NCI-H524 treated with DMSO at 0.1 percent for 48 hours (cell line): ENCODE measurements at places on chromosomes 3 and 15.

- DNase-seq = no peak
These were observed 83.4 kb upstream of the NANOGP8 start for GRCh38 chr15:35168464-35168863.

DNA sequence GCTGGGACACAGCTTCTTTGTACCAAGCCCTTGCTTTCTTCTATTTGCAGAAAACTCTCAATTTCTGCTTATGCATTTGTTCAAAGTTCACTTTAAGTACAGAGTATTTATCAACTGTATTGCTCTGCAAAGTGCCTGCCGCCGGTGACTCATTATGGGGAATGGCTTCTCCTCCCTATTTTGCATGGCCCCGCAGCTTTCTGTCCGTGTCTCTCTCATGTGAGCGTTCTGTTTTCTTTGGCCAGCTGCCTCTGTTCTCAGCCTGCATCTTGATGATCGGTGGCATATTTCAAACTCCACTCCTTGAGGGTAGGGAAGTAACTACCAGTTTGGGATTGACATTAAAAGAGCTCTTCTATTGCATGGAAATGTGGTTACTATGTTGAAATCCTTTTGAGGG, 28.6 kb upstream of the ST8SIA2 start:
- DNase-seq = no peak

- DNase-seq = no peak
These were observed 86.7 kb downstream of the VGLL4 start for GRCh38 chr3:11556851-11557644.

DNA sequence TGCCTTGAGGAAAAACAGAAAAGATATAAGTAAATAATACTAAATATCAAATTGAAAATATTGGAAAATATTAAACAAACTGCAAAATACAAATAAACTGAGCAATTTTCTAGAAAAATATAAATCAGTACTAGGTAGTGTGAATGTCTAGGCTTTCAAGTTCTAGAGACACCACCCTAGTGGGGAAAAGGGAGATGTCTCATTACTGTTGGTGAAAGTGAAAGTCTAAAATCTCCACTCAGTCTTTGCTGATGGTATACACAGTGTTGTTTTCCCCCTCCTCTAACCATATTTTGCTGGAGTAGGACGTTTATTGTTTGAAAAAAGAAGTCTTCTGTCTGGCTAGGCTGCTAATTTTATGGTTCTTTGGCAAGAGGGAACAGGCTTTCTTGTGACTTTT, 1368.9 kb downstream of the OTOL1 start:
- no peak for DNase-seq

GRCh38 chr3:104868291-104868690, 498.4 kb upstream of the ALCAM start:
- no peak for DNase-seq

DNA sequence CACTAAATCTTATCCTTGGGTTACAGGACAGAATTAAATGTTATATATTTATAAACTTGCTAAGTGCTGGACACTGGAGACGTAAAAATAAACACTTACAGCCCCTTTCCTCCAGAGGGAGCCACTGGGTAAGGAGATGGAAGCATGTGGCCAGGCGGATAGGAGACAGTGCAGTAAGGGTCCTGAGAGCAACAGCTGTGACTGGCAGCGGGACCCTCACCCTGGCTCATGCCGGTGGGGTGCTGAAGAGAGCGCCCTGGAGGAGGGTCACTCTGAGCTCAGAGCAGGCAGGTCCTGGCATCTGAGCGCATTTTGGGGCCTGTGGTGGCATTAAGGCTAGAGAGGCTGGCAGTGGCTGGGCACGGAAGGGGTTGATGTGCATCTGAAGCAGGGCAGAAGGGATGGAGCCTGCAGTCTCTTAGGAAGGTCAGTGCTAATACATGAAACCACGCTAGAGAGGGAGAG, 16.0 kb downstream of the SEC61A1 start:
- no peak for DNase-seq

DNA sequence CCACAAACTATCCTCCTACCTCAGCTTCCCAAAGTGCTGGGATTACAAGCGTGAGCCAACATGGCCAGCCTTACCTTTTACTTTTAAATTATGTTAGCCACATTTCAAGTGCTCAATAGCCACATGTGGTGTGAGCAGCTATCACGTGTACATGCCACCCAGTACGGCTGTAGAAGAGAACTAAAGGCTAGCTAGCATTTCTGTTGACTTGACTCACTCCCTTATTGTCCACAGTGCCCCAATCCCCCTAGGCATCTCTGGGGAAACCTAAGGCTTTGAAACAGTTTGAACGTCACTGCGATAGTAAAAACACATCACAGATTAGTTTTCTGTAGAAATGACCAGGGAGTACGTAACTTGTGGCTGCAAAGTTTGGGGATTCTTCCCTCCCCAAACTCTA, 12.0 kb downstream of the C15orf40 start:
- DNase-seq = no peak

DNA sequence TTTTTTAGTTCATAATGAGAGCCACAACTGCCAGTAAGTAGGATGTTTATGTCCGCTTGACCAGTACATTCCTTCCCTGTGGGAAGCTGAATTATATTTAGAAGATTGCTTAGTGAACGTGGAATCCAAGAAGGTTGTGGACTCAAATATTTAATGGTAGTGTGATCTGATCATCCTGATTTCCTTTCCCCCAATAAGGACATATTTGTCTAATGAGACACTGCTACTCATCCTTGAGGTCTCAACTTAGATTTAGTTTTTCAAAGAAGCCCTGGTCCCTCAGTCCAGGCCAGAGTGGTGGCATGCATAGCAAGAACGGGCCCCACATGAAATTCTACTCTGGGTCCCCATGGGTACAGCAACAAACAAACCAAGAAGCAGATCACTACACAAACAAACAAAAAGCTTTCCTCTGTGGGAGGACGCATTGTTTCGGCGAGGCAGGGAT, 60.8 kb downstream of the USP13 start:
- DNase-seq = no peak

DNA sequence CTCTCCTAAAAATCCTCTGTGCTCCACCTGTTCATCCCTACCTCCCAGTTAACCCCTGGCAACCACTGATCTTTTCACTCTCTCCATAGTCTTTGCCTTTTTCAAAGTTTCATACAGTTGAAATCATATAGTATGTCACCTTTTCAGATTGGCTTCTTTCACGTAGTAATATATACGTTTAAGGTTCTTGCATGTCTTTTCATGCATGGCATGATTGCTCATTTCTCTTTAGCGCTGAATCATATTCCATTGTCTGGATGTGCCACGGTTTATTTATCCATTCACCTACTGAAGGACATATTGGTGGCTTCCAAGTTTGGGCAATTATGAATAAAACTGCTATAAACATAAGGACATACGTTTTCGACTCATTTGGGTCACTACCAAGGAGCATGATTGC, 28.7 kb downstream of the GLCE start:
- no peak for DNase-seq

GRCh38 chr3:117786349-117786748, 1076.8 kb downstream of the TUSC7 start:
- no peak for DNase-seq

GRCh38 chr3:135655328-135655727, 310.2 kb upstream of the PPP2R3A start:
- DNase-seq = no peak

GRCh38 chr3:88031642-88032077, 27.1 kb downstream of the CGGBP1 start:
- no peak for DNase-seq

GRCh38 chr3:188929137-188929536, 242.6 kb upstream of the TPRG1 start:
- DNase-seq = no peak

GRCh38 chr3:46213201-46213600, 5.1 kb upstream of the CCR1 start:
- no peak for DNase-seq

GRCh38 chr3:193593668-193594030, 641 bp downstream of the OPA1 start:
- no peak for DNase-seq

DNA sequence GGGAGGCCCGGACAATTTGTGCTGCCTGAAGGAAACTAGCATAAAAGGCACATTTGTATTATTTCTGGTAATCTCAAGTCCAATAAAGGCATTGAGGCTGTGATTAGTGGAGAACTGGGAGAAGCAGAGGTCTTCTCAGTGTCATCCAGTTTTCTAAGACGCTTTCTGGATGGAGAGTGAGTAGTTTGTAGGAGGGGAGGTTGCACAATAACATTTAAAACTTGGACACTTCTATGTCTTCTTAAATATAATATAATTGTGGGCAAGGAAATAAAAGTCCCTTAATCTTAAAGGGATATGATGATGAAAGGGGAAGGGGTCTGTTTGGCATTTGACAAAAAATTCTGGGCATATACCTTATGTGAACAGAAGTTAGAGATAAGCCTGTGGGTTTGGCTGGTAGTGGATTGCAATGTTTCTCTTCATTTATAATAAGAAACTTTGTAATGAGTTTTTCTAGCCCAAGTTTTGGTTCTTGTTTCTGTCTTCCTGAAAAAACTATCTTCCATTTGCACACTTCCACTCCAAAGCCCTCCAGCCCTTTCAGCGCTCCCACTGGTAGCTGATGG, 291.6 kb upstream of the TGFBR2 start:
- DNase-seq = no peak

- DNase-seq = no peak
These were observed 14.1 kb downstream of the SIDT1 start for GRCh38 chr3:113546414-113546893.

DNA sequence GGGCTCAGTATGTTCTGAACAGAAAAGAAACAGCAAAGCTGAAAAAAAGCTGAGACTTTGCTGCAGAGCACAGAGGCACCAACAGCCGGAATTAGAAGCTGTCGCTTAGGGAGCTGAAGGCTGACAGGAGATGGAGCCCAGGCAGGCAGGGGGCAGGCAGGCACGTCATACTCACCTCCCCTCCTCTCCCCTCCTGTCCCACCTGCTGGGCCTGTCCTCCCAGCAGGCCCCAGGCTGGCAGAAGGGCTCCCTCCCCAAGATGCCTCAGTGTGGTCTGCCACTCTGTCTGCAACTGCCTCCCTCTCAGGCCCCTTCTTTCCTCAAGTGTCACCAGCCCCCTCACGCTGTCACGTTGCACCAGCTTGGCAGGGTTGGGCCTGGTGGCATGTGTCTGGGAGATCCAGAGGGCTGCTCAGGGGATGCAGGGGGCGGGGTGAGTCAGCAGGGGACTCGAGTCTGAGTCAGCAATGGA, 3.2 kb upstream of the ANKRD63 start:
- DNase-seq = no peak

- no peak for DNase-seq
These were observed 63.2 kb upstream of the SPPL2A start for GRCh38 chr15:50828610-50829206.

- DNase-seq = no peak
These were observed 101.1 kb upstream of the IGF1R start for GRCh38 chr15:98547275-98547674.

- no peak for DNase-seq
These were observed 199.6 kb downstream of the FHIT start for GRCh38 chr3:61051666-61052065.

DNA sequence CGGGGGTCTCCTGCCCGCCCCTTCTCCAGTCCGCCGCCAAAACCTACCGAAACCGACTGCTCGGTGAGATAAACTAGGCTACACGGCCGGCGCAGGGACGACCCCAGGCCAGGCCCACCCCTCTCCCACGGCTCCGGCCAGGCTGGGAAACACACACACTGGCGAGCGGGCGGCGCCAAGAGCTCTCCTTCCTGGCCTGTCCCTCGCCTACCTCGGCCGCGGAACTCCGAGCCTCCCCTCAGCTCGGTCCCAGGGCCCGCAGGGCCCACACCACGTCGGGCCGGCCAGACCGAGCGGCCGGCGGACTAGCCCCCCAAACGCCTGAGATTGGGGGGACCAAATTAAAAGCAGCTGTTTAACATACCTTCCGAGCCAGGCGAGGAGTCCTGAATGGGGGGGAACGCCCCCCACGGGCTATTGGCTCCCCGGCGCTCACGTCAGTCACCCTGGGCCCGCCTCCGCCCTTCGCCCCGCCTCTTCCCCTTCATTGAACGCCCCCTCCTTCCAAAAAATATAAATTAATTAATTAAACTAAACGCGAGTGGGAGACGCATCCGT, 4.0 kb upstream of the SIN3A start:
- DNase-seq = no peak

DNA sequence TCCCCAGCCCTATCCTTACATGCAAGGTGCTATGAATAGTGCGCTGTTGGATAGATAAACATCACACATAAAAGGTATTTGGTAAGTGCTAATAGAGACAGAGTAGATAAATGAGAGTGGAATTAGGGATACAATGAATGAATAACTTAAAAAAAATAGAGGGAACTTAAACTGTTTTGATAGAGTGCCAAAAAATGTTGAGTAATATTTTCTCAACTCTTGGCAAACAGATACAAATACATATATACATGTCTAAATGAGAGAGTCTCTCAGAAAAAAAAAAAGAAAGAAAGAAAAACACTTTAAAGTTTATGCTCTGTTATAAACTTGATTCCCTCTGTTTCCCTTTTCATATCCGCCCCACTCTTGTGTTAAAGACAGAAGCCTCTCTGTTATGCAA, 667.4 kb downstream of the ROBO2 start:
- no peak for DNase-seq

- no peak for DNase-seq
These were observed 74.5 kb downstream of the TMEM108 start for GRCh38 chr3:133112666-133113065.

- DNase-seq = no peak
These were observed 429.8 kb upstream of the TPM1 start for GRCh38 chr15:62612771-62613170.

- no peak for DNase-seq
These were observed 597.3 kb downstream of the ZIC1 start for GRCh38 chr3:148006508-148006907.

DNA sequence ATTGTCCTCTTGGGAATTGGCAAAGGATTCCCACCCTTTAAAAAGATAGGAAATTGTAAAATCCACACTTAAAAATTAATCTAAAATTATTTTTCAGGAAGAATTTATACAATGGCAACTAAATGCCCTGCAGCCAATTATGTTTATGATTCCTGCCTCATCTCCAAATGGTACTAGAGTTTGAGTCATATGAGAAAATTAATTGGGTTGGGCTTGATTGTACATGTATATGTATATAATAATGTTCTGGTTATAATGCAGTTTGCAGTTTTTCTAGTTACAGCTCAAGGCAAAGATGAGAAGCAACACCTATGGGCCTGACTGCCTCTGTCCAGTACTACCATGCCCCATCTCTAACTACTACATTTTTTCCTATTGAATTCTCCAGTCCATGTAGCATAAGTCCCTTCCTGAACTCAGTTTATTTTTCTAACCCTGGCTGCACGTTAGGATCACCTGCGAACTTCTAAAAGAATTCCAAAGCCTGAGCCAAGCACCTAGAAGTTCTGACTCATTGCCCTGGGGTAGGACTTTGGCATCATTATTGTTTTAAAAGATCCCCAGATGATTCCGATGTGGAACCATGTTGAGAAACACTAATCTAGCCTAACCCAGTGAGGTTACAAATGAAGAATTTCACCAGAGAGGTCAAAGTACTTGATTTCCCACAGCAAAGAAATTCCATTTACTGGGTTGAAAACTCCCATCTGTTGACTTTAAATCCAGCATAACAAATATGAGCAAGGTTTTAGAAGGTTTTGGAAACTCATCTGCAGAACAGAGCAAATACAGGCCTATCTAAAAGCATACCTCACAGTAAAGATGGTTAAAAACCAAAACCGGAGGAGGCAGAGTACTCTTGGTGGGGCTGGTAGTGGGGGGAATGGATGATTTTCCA, 19.4 kb downstream of the TGFBR2 start:
- DNase-seq = no peak

GRCh38 chr3:112395181-112395895, 62.4 kb downstream of the CD200 start:
- DNase-seq = no peak

GRCh38 chr15:29044503-29044901, 158.7 kb downstream of the APBA2 start:
- DNase-seq = no peak

GRCh38 chr15:69543681-69544364, 91.2 kb downstream of the RPLP1 start:
- no peak for DNase-seq
